H1 (cell line): ENCODE measurements at places on chromosomes 6 and 20.

GRCh38 chr6:100176311-100176950 lies 182.4 kb upstream of the MCHR2 start:
- DNase-seq: no peak

DNA sequence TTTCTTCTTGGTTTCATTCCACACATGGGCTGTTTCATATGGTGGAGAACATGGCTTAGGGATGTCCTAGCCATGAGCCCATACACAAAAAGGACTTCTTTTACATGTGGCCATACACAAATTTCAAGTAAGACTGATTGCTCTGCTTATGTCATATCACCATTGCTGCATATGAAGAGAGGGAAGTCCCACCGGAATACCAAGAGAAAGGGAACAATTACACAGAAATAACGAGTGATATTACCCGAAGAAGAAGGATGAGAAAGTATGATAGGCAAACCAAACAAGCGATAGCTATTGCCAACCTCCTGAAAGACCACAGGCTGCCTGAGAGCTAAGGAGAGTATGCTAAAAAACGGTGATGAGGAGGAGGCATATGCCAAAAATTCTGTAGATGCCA lies 70.5 kb upstream of the TNFRSF21 start:
- no peak for DNase-seq

DNA sequence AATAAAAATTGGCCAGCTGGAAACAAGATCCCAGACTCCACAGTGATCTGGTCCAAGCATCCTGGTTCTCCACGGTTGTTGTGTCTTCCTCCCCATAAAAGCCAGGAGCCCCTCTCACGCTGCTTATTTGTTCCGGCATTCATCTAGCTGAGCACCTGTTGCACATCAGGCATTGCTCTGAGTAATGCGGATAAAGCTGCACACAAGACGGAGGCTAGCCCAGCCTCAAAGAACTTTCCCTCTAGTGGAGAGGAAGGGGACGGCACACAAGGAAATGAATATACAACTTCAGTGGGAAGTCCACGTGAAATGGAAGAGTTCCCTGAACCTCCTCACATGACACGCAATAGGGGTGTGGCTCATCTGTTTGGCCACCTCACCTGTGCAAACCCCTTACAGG lies 30.3 kb upstream of the NXT1 start:
- no peak for DNase-seq

DNA sequence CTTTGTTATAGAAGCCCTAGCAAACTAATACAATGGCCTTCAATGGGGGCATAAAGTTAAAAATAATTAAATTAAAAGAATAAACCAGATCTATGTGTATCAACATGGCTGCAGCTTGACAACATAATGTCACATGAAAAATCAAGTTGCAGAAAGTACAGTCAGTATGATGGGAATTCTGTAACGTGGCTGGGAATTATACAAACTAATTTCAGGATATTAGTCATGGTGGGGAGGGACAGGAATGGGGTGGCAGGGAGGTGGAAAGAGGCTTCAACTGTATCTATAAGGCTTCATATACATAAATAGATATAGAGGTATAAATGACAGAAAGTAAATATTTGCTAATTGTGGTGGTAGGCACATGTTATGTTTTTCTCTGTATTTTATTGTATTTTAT lies 107.1 kb downstream of the UNC5CL start:
- DNase-seq: no peak

- no peak for DNase-seq
Observed at GRCh38 chr6:50288881-50289280, 239.2 kb upstream of the DEFB112 start.

- DNase-seq: no peak
Observed at GRCh38 chr6:81896525-81897503, 144.3 kb upstream of the TENT5A start.

DNA sequence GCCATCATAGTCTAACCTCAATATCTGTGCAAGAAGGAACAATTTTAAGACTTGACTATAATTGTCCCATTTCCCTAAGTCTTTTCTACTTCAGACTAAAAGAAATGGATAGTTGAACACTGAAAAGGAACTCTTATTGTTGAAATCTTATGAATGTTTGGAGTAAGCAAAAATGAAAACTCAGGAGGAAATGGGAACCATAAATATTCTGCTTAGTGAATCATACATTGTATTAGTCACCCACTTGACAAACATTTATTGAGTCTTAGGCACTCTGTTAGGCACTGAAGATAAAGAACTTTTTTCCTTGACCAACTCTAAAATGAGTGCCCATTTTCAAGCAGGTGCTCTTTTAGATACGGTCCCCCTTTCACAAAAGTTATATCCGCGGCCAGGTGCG lies 8.7 kb downstream of the CCDC170 start:
- DNase-seq: no peak

GRCh38 chr6:14075095-14075503 lies 42.5 kb upstream of the CD83 start:
- no peak for DNase-seq

DNA sequence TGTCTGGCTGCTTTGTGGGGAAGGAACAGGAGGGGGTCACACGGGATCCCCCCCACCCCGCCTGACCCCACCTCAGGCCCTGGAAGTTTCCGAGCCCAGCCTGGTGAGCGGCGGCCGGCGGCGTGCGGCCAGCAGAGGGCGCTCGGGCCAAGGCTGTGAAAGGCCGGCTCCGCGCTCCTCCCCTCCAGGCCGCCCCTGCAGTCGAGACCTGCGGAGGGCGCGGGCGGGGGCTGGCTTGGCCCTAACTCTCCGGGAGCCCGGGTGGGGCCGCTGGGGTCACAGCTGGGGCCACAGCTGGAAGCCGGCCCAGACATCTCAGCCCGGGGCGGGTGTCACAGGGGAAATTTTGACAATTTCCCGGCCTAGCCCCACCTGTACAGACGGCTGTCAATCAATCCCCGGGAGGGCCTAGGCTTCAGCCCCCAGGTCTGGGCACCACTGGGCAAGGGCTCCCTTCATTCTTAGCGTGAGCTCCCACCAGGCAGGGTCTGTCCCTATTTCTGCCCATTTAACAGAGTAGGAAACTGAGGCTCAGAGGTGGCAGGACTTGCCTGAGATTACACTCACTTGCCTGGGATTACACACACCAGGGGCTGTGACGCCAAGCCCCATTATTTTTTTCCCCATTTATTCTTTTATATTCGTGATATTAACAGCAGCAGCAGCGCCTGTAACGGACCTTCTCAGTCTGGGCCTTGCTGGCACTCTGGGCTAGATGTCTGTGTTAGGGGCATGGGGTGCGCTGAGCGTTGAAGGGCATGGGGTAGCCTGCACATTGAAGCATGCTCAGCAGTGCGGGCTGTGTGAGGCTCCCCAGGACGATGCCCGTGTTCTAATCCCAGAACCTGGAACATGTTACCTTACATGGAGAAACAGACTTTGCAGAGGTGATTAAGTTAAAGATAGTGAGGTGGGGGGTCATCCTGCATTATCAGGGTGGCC lies 23.0 kb downstream of the ZBP1 start:
- no peak for DNase-seq

DNA sequence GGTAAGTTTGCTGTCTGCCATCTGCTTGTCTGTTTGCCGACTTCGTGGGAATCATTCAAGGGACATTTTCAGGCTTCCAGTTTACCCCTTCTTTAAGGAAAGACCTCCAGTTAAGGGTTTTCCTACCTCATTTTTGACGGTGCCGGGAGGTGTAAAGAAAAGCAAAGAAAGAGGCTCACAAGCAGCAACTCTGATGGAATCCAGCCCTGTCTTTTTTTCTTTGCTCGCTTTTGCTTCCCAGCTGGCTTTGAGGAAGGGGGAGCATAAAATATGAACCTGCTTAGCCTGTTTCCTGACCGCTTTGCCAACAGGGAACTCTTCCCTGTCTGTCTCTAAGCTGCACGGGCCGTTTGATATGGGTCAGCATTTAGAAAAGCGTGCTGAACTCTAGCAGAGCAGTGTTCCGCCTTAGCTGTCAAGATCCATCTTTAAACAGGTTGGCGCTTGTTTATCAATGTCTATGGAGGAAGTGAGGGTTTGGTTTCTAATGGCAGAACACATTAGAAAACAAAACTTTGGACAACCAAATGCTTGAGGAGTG lies 13.8 kb downstream of the SYTL3 start:
- DNase-seq: no peak

GRCh38 chr6:110823146-110823545 lies 7.9 kb upstream of the CDK19 start:
- no peak for DNase-seq

DNA sequence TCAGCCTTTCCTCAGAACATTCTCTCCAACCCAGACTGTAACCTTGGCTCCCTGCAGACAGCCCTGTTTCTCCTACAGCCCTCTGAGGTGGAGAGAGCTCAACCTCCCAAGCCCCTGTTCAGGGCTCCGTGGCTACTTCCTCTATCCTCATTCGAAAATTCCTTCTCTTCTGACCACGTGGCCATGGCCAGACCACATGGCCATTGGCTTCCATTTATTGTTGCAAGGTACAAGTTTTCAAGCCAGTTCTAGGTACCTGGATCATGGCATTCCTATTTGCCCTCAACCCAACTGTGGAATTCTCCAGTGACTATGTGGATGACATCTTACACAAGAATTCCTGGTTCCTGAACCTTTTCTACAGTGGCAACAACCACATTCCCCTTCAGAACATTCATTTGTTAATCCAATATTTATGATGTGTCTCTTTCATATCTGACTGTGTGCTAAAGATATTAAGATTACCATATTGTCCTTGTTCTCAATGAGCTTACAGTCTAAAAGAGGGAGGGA lies 161.9 kb downstream of the GMPR start:
- DNase-seq: no peak

DNA sequence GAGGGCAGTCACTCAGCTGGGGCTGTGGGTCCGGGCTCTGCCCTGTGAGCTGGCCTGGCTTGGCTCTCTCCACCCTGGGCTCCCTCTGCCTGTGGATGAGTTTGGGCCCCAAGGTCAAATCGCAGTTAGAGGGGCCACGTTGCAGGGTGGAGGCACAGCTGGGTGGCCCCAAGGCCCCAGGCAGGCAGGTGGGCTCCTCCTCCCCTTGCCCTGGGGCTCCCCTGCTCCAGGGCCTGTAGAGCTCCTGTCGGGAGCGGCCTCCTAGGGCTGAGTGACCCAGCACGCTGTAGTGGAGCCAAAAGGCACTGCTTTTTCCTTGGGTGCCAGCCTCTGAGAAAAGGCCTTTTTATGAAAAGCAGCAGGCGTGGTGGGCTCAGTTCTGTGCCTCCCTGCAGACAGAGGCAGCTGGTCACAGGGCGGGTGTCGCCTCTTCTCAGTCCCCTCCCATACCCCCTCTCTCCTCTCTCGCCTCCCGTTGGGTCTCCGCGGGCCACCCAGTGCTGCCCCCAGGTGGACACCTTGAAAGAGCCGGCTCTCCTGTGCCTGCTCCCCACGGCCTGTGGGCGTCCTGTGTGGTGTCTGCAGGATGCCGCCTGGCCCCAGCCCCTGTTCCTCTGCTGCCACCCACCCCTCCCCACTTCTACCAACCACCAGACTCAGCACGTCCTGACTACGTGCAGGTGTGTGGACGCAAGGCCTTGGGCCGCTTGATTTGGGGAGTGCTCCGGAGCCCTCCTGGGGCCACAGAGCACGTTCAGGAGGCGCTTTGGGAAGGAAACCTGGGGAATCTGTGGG lies 13.2 kb downstream of the SS18L1 start:
- no peak for DNase-seq

DNA sequence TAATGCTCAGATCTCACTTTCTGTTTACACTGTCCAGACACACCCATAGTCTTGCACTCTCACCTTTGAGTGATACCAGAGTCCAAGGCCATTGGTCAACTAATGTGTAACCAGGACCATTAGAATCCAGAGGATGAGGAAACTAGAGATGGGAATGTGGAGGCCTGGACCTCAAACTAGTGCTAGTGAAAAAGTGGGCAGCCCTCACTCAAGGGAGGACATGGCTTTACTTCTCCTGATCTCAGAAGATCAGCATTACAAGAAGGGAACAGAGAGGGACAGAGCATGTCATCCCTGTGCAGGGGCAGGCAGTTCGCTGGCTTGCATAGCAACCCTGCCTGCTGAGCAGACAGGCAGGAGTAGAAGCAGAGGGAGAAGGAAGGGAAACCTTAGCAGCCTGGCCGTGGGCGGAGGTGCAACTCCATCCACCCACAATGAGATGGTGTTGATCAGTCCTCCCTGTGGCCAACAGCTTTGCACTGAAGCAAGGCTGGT lies 22.6 kb upstream of the XRN2 start:
- no peak for DNase-seq

DNA sequence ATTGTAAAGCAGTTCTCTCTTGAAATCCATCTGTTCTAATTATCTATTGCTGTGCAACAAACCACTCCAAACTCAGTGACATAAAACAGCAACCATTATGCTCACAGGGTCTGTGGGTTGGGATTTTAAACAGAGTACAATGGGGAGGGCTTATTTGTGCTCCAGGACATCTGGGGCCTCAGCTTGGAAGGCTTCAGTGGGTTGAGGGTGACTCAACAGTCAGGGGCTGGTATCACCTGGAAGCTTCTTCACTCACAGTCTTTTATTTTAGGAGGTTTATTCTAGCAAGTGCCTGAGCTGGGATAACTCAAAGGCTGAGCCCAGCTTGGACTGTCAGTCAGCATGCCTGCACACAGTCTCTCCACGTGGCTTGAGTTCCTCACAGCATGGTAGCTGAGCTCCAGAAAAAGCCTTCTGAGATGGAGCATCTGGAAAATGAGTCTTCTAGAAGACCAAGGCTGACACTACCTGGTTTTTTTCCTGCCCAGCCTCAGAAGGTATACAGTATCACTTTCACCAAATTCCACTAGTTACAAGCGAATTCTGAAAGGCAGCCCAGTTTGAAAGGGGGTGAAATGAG lies 234.6 kb upstream of the ID4 start:
- DNase-seq: no peak

DNA sequence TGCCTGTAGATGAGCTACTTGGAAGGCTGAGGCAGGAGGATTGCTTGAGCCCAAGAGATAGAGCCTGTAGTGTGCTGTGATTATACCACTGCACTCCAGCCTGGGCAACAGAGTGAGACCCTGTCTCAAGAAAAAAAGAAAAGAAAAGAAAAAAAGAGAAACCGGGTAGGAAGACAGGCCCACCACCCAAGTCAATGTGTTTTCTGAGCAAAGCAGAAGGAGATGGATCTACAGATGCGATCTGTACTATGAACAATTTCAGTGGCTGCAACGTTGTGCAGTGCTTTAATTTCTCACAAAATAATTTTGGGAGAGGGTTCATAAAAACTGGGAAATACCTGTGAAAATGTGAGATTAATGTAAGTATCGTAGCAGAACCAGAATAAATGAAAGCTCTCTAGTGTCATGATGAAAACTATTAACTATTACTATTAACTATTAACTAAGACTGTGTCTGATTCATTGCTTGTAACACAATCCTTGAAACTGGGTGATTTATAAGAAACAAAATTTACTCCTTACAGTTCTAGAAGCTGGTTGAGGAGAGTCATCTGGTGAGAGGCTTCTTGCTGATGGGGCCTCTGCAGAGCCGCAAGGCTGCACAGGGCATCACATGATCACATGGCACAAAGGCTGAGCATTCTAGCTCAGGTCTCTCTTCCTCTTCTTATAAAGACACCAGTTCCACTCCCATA lies 233.1 kb upstream of the ZNF217 start:
- DNase-seq: no peak

DNA sequence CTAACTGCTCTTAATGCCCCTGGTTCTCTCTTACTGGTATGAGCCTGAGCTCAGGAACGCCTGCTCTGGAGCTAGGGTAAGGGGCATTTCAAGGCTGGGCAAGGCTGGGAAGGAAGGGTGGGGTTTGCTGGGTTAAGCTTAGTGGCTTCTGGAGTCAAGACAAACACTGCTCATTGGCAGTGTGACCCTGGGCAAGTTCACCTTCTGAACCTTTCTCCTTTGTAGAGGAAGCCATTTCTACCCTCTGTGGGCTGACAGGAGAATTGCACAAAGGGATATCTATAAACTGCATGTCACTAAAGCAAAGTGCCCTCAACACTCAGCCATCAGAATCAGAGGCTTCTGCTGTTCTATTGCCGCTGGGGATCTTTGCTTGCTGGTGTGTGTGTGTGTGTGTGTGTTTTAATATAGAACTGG lies 20.3 kb upstream of the LRRN4 start:
- no peak for DNase-seq

- no peak for DNase-seq
Observed at GRCh38 chr6:104381907-104382306, 477.8 kb downstream of the HACE1 start.
